ENCODE measurements at places on chromosomes 13 and 19. TPM values are rescaled to one million over a fixed set of nuclear protein-coding genes. Genes with fewer than 3 reads are reported as not detected.

The HSD17B14 gene
- 15.7 TPM for polyA plus RNA-seq

The FAM124A gene
- polyA plus RNA-seq = 15.7 TPM

The CDC34 gene
- polyA plus RNA-seq = 86.6 TPM

The TNFRSF19 gene
- 31.8 TPM for polyA plus RNA-seq

The CD79A gene
- not detected for polyA plus RNA-seq

The CACNA1A gene
- 116 TPM for polyA plus RNA-seq

The LRFN3 gene
- 47.8 TPM for polyA plus RNA-seq

All from spinal cord (tissue), 10 donors.